Stimulated activated CD8-positive, alpha-beta memory T cell treated with anti-CD3 and anti-CD28 coated beads, Interleukin-4, amount 100 ng/mL, for 1 hour (primary cell): ENCODE measurements at places on chromosomes 7 and 10.

- DNase-seq = no peak
Observed at GRCh38 chr7:139602143-139602722, 78.7 kb downstream of the CLEC2L start.

DNA sequence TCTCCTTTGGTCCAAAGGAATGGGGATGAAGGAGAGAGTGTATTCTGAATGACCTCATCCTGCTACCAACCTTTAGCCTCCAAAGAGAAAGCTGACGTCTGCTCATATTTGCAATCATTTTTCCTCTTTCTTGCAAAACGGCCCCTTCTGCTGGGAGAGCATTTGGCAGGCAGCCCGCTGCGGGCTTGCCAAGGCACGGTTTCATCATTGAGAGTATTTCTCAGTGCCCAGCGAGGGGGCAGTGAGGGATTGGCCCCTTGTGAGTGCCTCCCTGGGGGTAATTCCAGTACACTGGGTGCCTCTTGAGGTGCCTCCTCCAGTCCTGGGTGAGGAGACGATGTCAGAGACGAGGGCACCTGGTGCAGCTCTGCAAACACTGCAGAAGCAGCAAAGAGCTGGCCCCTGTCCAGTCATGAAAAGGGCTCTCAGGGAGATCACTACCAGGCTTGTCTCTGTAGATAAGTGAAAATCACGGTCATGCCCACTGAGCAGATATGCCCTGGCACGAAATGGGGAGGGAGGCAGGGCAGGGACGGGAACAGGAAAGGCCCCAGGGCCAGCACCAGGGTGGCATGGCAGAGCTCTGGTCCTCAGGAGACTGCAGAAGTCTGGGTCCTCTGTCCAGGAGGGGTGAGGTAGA, 48.7 kb upstream of the SHH start:
- DNase-seq = no peak

- no peak for DNase-seq
Observed at GRCh38 chr7:127819975-127820731, 168.2 kb downstream of the SND1 start.

- no peak for DNase-seq
Observed at GRCh38 chr10:80191589-80192270, 13.6 kb downstream of the ANXA11 start.

GRCh38 chr10:7007600-7008190, 403.1 kb downstream of the SFMBT2 start:
- DNase-seq = no peak

GRCh38 chr10:124860426-124860825, 58.8 kb downstream of the ABRAXAS2 start:
- DNase-seq = no peak

DNA sequence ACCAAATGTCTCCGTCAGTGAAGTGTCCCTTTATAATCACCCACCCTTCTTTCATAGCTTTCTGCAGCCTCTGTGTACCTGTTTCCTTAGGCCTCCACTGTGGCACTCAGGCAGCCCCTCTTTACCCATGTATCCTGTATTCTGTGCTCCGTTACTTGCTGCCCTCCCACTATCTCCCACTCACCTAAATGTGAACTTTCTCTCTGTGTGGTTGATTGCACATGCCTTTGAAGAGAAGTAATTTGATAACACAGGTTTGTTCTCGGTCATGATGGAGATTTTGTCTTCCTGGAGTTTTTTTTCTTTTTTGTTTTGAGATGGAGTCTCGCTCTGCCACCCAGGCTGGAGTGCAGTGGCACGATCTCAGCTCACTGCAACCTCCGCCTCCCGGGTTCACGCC, 61.5 kb downstream of the REEP3 start:
- DNase-seq = no peak

DNA sequence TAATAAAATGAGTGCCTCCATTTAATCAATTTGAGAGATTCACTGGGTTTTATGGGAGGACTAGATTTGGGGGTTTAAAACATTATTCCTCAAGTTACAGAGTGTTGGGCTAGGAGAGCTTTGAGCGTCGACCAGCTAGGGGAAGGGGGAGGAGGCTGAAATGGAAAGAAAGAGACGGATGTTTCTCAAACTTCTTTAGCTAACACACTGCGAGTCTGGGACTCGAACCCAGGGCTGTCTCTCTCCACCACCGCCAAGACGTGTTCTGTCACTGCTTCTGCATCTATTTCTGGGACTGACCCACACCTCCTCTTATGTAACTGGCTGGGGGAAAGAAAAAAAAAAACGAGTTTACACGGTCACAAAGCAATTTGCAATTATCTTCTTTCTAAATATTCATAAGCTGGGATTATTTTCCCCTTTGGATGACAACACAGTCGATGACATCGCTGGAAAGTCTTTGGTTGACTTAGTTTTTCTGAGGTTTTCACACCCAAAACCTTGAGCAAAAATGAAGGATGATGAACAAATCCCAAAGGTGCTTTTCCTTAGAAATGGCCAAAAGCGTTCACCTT, 27.2 kb downstream of the CHST15 start:
- no peak for DNase-seq

DNA sequence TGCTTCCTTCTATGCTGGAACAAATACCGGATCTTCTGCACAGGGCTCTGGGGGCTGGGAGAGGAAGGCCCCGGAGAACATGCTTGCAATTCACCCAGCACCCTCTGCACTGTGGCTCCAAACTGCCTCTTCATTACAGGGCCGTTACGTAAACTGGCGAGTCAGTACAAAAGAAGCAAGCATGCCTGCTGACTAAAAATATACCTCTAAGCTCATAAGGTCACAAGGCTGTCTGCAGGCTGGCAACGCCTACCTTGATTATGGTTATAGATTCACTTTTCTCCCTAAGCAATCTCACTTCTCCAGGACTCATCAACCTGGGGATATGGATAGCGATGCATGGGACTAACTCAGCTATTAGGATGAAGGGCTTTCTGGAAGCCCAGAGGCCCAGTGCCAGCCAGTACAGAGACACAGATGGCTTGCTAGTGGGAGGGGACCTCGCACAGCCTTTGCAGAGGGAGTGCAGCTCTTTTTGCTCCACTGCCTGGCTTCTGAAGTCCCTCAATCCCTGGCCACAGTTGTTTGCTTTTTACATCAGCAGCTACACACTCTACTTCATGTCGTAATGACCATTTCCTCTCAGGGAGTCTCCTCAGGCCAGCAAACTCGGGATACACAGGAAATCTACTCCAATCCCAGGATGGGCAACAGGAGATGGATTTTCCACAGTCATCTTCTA, 96.1 kb downstream of the SH3PXD2A start:
- DNase-seq = no peak

DNA sequence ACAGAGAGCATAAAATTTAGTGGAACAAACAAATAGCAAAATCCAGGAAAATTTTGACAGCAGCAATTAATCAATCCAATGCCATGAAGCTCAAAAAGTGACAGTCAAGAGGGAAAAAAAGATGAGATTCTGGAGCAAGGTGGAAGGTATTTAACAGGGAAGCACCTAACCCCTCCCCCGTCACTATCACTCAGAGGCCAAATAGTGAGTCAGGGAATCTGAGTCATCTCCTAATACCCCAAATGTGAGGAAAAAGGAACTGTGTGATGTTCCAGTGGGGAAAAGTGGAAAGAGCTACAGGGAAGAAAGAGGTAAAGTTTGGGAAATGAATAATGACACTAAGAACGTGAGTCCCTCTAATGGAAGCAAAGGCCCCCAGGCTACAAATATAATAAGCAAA, 113.2 kb upstream of the PHF14 start:
- no peak for DNase-seq

DNA sequence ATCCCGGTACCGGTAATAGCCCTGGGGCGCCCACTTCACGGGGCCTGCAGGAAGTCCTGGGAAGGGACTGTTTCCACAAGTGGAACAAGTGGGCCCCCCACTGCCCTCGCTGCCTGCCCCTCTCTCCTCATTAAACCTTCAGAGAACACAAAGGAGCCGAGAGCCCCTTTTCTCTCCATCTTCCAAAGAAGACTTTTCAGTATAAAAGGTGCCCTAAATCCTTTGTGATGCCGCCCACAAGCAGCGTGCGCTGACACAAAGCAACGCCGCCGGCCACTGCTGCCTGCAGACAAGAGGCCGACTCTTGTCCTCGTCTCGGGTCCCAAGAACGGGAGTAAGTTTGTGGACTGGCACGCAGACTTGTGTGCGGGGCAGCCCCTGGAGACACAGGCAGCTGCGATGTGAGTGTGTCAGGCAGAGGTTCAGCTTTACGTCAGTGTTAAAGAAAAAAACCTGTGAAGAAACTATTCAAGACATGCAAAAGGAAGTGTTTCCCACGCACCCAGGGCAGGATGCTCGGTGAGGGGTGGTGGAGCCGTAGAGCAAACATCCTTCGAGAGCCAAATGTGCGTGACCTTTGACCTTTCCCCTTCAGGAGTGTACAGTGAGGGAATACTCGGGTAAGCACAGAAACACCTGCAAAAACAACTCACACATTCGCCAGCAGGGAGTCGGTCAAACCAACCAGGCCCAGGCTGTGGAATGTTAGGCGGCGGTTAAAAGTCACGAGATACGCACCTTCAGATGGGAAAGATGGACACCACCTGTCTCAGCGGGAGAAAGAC, 118.2 kb downstream of the VIPR2 start:
- DNase-seq = no peak

DNA sequence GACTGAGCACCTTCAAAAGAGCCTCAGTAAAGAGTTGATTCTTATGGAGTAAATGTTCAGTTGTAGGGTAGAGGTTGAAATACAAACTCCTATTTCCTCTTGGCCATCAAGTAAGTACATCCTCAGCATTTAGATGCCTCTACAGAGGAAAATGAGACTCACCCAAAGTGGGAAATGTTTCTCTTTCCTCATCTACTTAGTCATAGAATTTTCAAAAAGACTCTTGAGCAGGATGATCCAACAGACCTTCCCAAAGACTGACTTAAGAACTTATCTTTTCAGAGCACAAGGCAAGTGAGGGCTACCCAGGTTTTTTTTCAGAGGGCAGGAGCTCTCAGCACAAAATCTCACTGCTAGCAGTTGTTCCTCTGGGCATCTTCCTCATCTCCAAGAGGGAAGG, 449.1 kb downstream of the KCNMA1 start:
- DNase-seq = no peak

GRCh38 chr7:107995184-107996071, 7.5 kb downstream of the LAMB1 start:
- no peak for DNase-seq

GRCh38 chr10:60508831-60509230, 119.2 kb upstream of the ANK3 start:
- DNase-seq = no peak

DNA sequence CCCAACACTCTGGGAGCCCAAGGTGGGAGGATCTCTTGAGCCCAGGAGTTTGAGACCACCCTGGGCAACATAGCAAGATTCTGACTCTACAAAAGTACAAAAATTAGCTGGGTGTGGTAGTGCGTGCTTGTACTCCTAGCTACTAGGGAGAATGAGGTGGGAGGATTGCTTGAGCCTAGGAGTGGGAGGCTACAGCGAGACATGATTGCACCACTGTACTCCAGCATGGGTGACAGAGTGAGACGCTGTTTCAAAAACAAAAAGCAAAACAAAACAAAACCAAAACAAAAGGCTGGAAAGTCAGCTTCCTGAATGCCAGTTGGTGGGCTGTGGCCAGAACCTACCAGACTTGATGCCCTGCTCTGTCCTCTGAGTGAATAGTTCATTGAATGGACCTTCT, 242.8 kb downstream of the PHTF2 start:
- no peak for DNase-seq
